ENCODE measurements at places on chromosomes 16 and 17.

GRCh38 chr17:71440513-71440912 is 680.3 kb upstream of the SOX9 start:
- no peak for DNase-seq

DNA sequence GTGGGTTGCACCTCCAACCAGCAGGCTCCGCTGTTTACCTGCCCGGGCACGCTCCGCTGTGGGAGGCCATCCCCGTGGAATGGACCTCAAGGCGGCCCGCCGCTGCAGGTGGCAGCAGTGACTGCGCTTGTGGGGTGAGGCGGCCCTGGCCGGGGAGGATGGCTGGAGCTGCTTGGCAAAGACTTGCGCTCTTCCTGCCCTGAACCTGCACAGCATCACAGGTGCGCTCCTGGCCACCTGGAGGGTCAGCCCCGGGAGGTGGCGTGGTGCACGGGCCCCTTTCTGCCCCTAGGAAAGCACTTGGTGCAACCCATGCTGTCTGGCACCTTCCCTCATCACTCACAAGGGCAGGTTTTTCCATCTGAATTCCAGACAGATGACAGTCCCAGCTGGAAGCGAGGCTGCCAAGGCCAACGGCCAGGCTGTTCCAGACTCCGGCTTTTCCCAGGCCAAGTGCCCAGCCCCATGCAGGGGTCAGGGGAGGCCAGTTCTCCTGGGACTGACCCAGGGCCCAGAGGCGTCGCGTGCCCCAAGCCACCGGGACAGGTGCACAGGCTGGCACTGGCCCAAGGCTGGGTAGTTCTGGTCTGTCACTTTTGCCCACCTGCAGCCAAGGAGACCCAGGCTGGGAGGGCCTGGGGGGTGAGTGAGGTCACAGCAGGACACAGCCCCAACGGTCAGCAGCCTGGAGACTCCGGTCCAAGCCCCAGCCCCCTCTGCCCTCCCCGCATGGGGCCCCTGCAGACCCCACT is 13.3 kb downstream of the UTS2R start:
- no peak for DNase-seq

GRCh38 chr17:28807925-28808634 is 34.5 kb downstream of the FAM222B start:
- no peak for DNase-seq

DNA sequence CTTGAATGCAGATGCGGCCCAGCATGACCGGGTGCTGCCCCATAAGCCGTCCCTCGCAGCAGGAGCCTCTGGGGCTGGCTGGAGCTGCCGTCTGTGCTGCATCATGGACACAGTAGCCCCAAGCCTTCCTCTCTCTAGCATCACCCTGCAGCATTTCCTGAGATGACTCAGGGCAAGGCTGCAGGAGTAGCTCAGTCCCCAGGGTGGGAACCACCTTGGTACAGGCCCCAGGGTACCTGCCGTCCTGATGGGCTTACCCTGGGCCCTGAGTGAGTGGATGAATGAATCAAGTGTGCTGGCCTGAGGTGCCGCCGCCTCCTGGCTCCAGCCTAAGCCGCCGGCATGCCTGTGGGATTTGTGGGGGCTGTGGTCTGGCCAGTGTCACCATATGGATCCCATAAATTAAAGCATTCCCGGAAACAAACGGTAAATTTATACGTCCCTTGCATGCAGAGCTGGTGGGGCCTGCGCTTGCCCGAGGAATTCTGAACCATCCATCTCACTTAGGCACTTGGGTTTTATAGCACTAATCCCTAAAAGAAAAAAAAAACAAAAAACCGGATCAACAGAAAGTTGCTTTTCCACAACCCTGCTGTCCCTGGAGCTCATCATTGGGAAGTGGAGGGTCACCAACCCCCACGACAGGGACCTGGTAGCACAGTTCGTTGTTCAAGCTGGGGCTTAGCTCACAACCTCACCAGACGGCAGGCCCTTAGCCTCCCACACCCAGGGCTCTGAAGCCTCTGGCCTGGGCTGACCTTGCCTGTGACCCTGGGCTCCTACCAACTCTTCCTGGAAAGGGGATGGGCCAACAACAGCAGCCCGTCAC is 242.6 kb upstream of the CIBAR2 start:
- no peak for DNase-seq

DNA sequence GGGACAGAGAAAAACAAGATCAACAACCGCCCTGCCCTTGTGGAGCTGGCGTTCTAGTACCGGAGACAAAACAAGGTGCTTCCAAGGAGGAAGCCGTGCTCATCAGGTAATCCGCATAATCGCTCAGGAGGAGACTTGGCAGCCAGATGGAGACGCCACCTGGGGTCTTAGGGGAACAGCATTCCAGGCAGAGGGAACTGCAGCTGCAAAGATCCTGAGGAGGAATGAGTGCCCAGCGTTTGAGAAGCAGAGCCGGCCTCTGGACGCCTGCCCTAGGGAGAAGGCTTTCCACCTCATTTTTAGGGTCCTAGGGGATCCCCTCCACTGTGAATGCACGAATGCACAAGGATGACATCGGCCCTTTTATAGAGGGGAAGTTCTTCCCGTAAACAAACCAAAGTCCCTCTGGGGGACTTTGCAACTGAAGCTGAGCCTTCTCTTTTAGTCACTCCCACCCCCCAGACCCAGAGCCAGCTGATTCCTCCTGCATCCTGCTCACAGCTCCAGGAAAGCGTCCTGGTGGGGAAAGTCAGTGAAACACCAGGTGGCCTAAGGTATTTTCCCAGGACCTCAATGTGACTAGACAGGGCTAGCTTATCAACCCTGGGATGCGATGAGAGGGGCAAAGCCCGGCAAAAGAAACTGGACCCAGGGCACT is 13.2 kb upstream of the MPRIP start:
- no peak for DNase-seq

DNA sequence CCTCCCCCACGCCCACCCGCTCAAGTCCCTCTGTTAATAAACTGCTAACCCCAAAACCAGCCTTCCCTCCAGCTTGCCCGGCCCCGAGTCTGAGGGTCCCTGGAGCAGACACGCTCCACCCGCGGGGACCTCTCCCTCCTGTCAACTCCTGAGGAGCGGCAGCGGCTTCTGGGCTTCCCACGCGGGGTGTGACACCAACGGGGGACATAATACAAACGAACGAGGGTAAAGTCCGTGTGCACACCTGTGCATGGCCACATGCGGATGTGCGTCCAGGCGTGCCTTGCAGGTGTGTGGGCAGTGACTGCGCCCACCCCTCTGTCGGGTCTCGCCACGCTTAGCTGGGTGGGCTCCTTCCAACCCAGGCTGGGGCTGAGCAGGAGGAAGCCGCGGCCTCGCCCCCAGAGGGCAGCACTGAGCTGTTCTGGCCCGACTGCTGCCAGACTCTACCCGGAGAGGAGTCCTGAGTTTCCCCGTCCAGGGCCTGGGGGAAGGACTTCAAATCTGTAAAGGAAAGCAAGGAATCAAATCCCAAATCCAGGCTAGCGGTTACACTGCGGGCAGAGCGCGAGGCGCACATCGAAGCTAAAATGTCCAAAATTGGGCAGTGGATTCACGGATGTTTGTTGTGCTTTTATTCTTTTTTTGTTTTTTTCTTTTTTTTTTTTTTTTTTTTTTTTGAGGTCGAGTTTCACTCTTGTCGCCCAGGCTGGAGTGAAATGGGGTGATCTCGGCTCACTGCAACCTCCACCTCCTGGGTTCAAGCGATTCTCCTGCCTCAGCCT is 24.2 kb upstream of the KRT17 start:
- peak; percentile 87 for DNase-seq

- peak; percentile 26 for DNase-seq
Observed at GRCh38 chr17:17712268-17712924, 31.1 kb downstream of the RAI1 start.

GRCh38 chr17:17382065-17382459 is 78.9 kb downstream of the NT5M start:
- DNase-seq, result no peak

GRCh38 chr17:56739376-56739775 is 94.3 kb downstream of the C17orf67 start:
- no peak for DNase-seq

DNA sequence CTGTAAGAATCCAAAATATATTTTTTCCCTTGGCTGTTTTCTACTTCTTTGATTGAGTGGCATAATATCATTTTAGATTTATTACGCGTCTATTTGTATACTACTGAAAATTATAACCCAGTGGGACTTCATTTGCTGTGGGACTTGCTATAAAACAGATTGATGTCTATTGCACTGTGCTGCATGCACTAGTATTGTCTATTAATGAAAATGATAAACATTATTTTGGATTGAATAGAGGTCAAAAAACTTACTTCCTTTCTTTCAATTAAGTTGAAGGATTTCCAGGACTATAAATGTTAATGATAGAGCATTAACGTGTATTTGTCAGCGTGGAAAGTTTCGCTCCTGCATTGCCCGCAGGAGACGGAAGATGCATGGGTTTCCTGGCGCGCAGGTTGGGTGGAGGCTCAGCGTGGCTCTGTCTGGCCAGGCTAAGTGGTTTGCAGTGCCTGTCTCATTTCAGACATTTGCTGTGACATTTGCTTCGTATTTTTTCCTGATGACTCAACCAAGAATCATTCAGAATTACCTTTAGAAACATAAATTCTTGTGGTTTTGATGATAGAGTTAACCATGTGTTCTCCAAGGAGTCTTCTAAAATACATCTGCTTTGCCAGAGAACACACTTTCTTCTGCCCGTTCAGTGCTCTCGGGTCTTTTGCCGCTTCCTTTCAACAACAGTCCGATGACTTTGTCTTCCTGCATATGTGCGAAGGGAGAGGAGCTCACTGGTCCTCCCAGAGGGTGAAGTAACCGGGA is 216.7 kb downstream of the RPTOR start:
- DNase-seq, result no peak

DNA sequence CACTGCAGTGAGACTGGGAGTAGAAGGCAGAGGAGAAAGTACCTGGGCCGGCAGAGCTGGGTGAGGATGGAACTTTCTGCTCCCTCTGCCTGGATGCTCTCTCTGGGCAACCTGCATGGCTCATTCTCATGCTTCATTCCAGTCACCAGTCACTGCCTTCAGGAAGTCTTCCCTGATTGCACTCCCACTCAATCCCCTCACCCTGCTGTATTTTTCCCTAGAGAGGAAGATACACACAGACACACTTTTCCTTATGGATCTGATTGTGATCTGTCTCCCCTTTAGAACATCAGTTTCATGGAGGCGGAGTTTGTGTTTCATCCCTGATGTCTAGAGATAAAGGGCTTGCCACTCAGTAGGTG is 44.9 kb downstream of the MEAK7 start:
- DNase-seq, result no peak

DNA sequence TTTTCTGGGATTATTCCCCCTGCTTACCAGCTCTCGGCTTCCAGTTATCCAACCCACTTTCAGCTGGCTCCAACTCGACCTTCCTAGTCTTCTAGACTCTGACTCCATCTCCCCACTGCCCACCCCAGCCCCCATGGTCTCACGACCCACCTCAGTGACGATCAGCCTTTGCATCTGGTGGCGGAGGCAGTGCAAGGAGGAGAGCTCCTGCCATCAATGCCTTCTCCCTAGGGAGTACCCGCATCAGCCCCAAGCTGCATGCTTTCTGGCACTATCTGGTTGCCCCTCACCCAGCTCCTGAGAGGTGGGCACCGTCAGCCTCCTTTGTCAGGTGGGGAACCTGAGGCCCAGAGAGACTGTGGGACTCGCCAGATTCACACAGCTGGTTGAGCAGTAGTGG is 72.6 kb upstream of the RPL38 start:
- DNase-seq, result no peak

DNA sequence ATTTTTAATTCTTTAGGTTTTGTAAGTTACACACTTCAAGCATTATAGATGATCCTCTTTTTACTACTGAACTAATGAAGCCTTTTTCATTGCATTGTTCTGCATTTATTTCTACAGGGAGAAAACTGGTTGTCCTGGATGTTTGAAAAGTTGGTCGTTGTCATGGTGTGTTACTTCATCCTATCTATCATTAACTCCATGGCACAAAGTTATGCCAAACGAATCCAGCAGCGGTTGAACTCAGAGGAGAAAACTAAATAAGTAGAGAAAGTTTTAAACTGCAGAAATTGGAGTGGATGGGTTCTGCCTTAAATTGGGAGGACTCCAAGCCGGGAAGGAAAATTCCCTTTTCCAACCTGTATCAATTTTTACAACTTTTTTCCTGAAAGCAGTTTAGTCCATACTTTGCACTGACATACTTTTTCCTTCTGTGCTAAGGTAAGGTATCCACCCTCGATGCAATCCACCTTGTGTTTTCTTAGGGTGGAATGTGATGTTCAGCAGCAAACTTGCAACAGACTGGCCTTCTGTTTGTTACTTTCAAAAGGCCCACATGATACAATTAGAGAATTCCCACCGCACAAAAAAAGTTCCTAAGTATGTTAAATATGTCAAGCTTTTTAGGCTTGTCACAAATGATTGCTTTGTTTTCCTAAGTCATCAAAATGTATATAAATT is 53.0 kb downstream of the TUBD1 start:
- DNase-seq, result no peak

GRCh38 chr17:54521137-54521536 is 379.5 kb upstream of the TOM1L1 start:
- DNase-seq, result no peak

DNA sequence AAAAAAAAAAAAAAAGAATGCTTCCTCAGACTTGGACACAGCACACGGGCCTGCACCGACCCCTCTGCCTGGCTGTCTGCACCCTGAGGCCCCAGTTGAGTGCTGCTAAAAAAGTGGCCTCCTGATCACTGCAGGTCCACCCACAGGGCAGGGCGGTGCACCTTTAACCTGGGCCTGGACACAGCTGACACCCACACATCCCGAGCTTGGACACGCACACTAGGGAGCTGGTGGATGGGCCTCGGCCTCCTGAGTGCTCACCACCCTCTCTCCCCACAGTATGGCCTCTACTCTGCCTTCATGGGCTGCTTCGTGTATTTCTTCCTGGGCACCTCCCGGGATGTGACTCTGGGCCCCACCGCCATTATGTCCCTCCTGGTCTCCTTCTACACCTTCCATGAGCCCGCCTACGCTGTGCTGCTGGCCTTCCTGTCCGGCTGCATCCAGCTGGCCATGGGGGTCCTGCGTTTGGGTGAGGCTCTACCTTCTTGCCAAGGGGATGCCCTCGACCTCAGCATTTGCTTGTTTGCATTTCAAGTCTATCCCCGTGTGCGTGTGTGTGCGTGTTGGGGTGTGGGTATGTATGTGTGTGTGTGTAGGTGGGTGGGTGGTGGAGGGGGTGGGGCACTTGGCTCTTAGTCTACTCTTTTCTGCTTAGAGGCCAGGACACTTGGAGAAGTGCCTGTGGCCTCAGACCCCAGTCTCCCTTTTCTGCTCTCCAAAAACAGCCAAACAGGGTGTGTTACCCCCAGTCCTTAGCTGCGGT is 2.3 kb downstream of the SLC26A11 start:
- DNase-seq, result no peak
